ENCODE measurements at places on chromosomes 3 and 15.

- peak; percentile 58 for DNase-seq
Observed at GRCh38 chr3:177335728-177336127, 138.4 kb upstream of the TBL1XR1 start.

DNA sequence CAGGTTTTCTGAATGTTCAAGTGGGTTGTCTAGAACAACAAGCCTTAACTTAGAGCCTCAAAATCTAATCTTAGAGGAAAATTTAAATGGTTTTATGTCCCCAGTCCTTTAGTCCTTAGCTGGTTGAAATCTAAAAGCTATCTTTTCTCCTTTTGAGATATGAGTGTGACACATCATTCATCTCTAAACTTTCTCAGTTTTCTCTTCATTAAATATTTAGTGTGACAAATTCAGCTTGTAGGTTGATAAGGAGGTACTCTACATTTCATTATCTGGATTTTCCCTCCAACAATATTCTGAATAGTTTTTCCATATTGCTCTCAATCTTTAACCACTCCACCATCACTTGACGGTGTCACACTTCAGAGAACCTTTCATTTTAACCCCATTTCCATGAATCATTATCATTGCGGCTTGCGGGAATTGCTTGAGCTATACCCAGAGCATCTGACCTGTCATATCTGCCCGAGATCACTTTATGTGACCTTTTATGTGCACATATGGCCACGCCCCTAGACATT is 16.1 kb upstream of the ATP8B4 start:
- DNase-seq = no peak

DNA sequence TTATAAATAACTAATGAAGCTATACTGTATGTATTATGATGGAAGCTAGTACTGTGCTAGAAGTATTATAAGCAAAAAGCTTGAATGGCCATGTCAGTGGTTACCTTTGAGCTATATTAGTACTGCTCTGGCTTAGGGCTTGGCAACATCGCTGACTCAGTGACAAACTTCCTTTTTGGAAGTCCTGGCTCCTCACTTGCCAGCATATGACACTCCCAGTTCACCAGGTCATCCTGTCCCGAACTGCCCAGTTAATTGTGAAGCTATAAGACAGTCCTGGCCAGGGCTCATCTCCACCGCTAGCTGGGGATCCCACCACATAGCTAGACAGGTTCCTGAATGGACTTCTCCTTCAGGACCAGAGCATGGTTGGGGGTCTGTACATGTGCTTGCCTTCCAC is 31.9 kb downstream of the RAB8B start:
- DNase-seq = no peak

DNA sequence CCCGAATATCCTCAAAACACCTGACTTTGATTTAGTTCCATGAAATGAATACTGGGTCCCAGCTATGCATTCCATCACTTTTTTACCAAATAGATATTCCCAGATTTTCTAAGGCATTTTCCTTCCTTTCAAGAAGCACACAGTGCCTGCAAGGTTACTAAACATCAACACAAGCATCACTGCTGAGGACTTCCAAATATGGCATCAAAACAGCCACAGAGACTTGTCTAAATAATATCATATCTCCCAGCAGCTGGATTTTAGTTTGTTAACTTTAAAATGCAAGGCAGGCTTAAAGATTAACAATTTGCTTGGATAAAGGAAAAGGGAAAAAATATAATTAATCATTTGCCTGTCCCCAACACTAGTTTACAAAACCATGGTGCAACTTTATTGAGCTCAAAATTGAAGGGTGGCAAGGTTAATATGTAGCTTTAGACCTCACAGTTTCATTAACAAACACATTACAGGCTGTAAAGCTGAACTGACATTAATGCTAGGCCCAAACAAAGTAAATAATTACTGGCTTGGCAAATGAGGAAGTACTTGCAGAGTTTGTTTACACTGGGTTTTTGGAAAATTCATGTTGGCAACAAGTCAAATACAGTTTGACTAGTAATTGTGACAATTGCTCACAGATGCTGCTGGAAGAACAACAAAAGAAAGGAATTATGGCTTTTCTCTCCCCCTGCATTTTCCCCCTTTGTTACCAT is 401.7 kb upstream of the CDIN1 start:
- peak; percentile 59 for DNase-seq

GRCh38 chr3:55160241-55160983 is 232.6 kb upstream of the LRTM1 start:
- DNase-seq = peak; percentile 100

- peak; percentile 14 for DNase-seq
Observed at GRCh38 chr3:11808231-11808630, 38.5 kb downstream of the TAMM41 start.

DNA sequence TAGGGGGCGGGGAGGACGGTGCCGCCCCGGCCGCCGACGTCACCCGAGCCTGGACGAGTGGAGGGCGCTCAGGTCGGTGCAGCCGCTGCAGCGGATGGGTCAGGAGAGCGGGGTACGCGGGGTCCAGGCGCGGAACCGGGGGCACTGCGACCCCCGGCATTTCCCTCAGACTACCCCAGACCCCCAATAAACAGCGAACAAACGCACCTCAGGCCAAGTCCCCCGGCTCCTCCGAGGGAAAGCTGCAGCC is 78.9 kb downstream of the IQSEC1 start:
- DNase-seq = no peak

GRCh38 chr3:31952205-31952604 is 28.9 kb downstream of the OSBPL10 start:
- no peak for DNase-seq

GRCh38 chr3:156728267-156728985 is 54.0 kb downstream of the TIPARP start:
- DNase-seq = no peak

DNA sequence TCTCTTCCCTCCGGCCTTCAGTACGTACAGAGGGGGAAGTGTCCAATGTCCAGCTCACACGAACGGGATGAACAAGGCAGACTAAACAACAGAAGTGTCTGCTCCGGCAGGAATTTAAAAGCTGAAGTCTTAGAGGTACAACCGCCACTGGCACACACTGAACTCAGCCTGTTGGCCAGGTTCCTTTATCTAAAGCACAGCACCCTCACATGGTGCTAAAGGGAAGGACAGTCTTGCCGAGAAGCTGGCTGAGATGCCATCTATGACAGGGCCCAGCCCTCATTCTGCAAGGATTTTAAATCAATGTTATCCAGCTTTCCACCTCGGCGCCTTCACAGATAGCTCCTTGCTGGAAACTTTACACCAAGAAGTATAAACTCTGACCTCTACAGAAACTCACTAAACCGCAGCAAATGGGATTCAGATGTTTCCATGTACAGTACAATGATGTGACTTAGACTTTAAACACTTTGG is 2.8 kb downstream of the ADAMTS17 start:
- peak; percentile 60 for DNase-seq

DNA sequence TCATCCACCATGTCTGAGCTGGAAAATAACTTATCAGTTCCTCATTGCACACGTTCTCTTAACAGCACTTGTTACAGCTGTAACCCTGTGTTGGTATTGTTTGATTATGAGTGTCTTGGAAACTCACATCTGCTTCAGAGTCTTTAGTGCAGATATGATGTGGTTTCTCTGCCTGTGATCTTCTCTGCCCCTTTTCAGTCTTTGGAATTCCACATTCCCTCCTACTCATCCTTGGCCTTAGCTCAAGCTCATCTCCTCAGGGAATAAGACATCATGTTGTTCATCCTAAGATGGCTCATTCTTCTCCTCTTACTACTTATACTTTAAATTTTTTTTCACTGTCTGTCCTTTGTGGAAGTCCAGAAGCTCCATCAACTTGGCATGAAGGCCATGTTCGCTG is 77.7 kb downstream of the SYNPR start:
- peak; percentile 89 for DNase-seq

- DNase-seq = no peak
Observed at GRCh38 chr3:168990134-168990533, 673.4 kb downstream of the MECOM start.

DNA sequence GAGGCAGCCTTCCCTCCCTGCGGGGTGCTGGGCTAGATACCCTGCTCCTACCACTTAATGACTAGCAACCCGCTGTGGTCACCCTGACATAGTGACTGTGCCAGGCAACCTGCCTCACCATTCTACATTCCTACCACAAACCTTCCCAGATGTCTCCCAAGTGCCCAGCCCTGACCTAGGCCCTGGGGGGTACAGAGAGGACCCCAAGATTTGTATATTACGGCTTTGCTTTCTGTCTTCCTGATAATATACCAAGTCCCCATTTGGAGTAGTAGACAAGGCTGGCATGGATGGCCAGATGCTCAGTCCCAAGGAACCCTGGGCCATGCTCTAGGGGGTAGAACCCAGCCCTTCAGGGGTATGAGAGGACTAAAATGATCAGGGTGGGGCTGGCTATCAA is 31.0 kb downstream of the ESYT3 start:
- DNase-seq = no peak

- DNase-seq = no peak
Observed at GRCh38 chr15:89494941-89495637, 1.3 kb downstream of the RHCG start.

DNA sequence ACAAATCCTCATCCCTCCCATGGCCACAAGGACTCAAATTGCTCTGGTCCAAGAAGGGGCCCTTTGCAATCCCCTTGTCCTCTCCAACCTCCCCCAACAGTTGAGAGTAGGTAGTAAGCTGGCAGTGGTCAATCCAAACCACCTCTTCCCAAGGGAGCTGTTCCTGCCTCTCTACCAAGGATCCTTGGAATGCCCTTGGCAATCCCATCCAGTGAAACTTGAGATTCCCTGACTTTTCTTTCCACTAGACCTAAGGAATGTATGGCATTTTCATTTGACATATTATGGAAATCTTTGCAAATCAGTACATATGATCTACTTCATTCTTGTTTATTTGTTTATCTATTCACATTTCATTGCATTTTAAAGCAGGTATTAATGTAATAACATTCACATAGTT is 4.8 kb upstream of the RBP2 start:
- DNase-seq = peak; percentile 10

- no peak for DNase-seq
Observed at GRCh38 chr3:159253860-159254259, 452.0 kb downstream of the MFSD1 start.

DNA sequence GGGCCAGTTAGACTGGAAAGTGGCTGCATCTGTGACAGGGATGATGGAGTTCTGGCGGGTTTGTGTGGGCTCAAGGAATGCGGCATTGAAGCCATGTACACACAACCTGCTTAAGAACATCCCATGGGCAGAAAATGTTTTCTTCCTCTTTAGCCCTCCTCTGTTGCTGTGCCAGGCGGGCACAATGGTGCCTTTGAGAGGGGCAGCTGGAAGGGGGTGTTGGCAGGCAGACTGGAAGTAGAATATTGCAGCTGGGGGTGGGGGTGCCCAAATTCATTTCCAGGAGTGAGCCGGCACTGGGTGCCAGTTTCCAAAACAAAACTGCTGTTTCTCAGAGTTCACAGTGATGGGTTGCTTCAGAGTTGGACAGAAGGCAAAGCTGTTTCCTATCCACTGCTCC is 91.8 kb upstream of the ETV5 start:
- DNase-seq = no peak

GRCh38 chr3:94611596-94611995 is 548.7 kb downstream of the NSUN3 start:
- no peak for DNase-seq

- no peak for DNase-seq
Observed at GRCh38 chr3:171363202-171363601, 97.0 kb downstream of the TNIK start.

DNA sequence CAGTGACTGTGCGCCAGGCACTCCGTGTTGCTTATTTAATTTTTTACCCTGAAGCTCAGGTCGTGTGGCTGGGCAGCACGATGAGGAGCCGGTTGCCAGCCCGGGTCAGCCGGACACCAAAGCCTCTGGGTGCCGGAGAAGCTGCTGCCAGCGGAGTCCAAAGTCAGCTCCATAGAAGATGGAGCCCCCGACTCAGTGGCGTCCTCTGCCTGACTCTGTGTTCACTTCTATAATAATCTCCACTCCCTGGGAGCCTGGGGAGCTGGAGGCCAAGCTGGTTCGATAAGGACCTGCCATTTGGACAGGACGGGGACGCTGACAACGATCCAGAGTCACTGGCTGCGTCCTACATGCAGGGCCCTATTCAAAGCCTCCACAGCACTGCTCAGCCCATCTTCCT is 78.6 kb downstream of the VGLL4 start:
- no peak for DNase-seq

GRCh38 chr3:10345911-10346310 is 25.0 kb upstream of the SEC13 start:
- DNase-seq = no peak

DNA sequence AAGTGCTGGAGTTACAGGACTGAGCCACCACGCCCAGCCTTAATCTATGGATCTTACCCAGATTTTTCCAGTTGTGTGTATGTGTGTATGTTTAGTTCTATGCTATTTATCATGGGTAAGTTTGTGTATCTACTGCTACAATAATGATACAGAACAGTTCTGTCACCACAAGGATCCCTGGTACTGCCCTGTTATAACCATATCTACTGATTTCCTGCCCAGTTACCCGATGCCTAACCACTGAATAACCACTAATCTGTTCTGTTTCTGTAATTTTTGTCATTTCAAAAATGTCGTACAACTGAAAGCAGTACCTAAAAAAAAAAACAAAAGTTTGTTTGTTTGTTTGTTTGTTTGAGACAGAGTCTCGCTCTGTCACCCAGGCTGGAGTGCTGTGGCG is 123.7 kb upstream of the RAP2B start:
- no peak for DNase-seq

DNA sequence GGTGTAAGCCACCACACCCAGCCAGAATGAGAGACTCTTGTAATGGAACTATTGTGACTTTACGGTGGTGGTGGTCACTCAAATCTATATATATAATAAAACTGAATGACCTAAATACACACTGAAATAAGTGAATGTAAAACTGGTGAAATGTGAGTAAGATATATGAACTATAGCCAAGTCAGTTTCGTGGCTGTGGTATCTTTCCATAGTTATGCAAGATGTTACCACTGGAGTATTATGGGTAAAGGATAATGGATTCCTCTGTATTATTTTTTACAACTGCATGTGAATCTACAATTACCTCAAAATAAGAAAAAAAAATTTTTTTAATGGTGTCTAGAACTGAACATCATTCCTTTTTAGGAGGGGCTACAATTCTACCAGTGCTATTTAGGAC is 21.9 kb downstream of the PIK3CB start:
- DNase-seq = peak; percentile 26

Data from fibroblast of skin of right biceps (primary cell).